ENCODE measurements at places on chromosomes 7 and 10.

- peak; percentile 87 for DNase-seq
Measured at GRCh38 chr7:117132321-117133120, 179.2 kb downstream of the ST7 start.

GRCh38 chr7:64755865-64756264 is 38.4 kb upstream of the ZNF138 start:
- no peak for DNase-seq

GRCh38 chr7:95794917-95795515 is 22.7 kb downstream of the DYNC1I1 start:
- DNase-seq = peak; percentile 18

GRCh38 chr7:130150587-130150986 is 54.6 kb downstream of the TMEM209 start:
- no peak for DNase-seq

DNA sequence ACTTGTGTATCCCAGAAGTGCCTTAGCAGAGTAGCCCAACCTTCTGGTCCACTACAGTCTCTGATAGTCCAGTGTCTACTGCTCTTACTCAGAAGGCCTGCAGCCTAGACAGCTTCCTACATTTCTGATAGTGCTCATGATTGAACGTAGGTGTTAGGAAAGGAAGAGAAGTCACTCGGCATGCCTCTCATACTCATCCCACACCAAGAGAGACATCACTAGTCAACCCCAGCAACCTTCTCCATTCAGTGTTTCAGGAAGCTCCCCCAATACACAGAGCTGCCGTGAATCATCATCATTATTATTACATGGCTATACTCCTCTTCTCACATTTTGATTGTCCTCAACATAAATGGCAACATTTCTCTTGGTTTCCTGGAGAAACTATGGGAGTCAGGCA is 166.4 kb downstream of the COBL start:
- DNase-seq = no peak

DNA sequence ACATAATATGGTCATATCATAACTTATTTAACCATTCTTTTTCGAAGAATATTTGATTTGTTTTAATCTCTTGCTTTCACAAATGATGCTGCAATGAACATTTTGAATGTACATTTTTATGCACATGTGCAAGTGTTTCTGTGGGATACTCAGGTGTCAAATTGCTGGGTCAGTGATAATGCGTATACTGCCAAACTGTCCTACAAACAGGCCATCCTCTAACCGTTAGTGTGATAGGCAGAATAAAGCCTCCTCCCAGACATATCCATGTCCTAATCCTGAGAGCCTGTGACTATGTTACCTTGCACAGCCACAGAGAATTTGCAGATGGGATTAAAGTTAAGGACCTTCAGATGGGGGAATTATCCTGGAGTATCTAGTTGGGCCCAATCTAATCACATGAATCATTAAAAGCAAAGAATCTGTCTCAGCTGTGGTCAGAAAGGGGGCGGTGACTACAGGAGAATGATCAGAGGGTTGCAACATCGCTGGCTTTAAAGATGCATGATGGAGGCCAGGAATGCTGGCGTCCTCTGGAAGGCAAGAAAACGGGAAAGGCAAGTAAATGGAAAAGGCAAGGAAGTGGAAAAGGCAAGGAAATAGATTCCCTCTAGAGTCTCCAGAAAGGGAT is 46.7 kb downstream of the FZD1 start:
- peak; percentile 19 for DNase-seq

- DNase-seq = peak; percentile 61
Measured at GRCh38 chr10:132520177-132520811, 17.3 kb upstream of the INPP5A start.

DNA sequence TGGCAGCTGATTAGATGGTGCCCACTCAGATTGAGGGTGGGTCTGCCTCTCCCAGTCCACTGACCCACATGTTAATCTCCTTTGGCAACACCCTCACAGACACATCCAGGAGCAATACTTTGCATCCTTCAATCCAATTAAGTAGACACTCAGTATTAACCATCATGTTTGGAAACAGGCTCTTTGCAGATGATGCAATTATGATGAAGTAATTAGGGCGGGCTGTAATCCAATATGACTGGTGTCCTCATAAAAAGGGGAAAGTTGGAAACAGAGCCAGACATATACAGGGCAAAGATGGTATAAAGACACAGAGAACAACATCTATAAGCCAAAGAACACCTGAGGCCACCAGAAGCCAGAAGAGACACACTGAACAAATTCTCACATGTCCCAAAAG is 658.6 kb downstream of the CCSER2 start:
- no peak for DNase-seq

- DNase-seq = no peak
Measured at GRCh38 chr10:45075826-45076380, 75.2 kb downstream of the ZNF22 start.

DNA sequence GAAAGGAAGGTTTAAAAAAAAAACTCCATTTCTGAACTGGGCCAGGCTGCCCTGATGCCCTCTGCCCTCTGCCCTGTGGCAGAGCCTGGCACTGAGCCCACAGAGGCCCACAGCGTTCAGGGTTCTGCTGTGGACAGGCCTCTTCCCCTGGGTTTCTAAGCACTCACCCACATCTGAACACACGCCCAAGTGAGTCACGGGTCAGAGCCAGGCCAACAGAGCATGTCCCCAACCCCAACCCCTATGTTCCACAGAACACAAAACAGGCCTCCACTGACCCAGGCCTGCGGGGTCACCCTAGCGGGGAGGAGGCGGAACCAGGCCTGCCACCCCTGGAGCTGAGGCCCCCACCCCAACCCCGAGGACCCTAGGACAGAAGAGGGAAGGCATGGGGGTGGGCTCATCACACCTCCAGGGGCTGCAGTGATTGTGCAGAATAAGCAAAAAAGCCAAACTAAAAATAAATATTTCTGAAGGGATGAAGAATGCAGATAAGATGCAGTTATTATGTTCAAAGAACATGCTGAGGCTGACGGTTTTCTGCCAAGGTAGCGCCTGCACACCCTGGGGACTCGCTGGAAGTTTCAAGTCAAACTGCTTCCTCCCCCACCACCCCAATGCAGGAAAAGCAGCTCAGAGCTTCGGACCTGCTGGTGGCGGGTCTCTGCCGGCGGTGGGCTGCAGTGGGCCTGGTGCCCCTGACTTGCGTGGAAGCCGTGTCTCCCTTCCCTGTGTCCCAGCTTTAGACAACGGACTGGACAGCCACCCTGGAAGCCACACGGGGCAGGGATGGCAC is 5.4 kb downstream of the WDR86 start:
- peak; percentile 44 for DNase-seq

GRCh38 chr7:44531421-44532380 is 9.4 kb downstream of the NPC1L1 start:
- no peak for DNase-seq

GRCh38 chr10:61285749-61286148 is 167.4 kb downstream of the TMEM26 start:
- DNase-seq = no peak

DNA sequence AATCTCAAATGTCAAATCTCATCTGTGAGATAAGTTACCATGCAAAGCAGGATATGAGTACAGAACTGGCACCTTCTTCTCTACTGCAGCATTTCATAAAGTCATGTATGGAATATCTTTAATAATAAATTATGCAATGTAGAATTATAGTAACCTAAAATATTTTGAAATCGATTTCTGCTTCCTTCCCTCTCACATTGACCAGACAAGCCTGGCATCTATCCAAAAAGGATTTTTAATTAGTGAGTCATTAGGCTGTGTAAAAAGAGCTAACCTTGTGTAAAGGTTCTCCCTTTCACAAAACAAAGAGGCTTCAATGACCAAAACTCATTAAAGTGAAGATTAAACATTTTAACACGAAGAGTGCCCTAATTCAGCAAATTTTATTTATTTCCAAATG is 48.8 kb upstream of the EXOC6 start:
- DNase-seq = no peak

DNA sequence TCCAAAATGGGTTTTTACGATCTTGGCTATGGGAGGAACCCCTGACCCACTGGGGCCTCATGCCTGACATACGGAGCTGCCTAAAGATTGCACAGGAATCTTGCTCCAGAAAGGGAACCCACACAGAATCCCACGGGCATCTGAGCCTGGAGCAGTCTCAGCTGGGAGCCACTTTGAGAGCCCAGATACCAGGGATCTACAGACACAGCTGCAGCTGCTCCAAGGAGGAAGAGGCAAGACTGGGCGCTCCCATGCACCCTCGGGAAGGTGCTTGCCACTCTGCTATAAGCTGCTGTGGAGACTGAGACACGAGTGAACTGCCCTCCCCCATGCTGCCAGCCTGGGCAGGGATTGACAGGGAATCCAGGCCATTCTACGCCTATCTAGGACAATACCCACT is 202.5 kb downstream of the REEP3 start:
- no peak for DNase-seq

GRCh38 chr7:129923709-129924108 is 29.1 kb downstream of the UBE2H start:
- peak; percentile 66 for DNase-seq

- no peak for DNase-seq
Measured at GRCh38 chr7:123763191-123763661, 14.4 kb upstream of the WASL start.

- no peak for DNase-seq
Measured at GRCh38 chr10:80172896-80173295, 32.4 kb downstream of the ANXA11 start.

DNA sequence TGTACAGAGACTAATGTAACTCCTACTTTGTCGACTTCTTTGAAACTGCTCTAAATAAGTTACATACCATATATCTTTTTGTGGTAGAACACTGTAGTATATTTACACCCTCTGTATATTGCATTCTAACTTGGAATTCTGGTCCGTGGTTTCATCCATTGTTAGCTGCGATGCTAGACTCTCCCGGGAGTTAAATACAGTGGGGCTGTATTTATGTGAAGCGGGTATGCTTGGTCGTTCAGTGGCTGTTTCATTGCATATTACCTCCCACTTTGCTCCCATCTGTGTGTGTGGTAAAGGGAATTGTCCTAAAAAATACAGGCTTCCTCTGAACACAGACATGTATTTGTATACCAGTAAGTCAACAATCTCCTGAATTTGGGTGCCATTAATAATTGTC is 231.1 kb downstream of the SLC25A13 start:
- DNase-seq = no peak

GRCh38 chr7:92742186-92742585 is 94.2 kb downstream of the CDK6 start:
- DNase-seq = no peak

DNA sequence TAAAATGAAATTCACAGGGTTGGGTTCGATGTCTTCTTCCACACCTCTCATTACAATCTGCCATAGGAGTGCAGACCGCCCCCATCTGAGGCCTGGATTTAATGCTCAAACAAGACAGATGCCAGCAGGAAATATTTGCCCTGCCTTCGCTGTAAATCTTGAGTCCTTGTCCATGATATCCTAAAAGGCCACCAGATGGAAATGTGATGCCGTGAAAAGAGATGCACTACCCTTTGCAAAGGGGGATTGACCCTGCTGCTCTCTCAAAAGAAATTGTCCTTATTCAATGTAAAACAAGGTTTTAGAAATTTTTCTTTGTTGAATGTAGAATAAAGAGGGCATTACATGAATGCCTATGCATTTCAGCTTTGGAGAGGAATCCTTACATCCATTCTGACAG is 37.5 kb downstream of the AGAP4 start:
- peak; percentile 32 for DNase-seq

DNA sequence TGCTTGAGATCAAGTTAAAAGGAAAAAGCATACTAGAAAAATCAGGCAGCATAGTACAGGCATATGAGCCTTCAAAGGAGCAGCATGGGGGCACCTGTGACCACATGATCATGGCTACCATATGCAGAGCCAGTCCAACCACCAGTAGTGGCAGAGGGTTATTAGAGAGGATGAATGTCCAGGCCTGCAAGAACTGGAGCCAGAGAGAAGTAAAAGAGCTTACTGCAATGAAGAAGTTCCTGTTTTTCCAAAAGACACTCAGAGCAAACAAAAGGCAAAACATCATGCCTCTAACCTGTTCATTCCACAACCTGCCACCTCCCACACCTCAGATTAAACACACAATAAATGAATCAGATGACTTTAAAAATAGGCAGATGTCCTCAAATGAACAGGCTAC is 99.6 kb upstream of the NAMPT start:
- no peak for DNase-seq

GRCh38 chr10:29728541-29729049 is 93.8 kb upstream of the SVIL start:
- DNase-seq = no peak

DNA sequence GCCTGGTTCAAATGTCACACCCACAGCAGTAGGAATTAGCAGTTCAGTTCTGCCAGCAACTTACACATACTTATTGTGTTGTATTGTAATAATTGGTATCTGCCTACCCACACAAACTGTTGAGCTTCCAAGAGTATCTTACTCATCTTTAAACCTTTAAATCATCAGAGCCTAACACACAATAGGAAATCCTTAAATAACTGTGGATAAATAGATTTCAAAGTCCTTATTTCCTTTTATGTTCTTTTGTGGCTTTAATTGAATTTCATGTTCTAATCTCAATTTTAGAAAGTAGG is 3.9 kb downstream of the CASD1 start:
- DNase-seq = no peak

DNA sequence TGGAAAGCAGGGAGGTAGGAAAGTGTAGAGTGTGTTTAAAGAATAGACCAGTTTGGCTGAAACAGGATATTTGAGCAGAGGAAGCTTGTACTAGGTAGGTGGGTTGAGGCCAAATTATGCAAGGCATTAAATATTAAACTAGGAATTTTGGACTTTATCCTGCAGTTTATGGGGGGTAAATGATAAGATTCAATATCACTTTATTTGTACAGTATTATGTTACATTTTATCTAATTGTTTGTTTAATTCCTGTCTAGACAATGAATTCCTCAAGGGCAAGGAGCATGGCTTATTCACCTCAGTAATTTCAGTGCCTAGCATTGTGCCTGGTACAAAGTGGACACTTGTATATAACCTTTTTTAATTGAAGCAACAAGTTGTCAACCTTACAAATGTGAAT is 125.9 kb downstream of the CFTR start:
- DNase-seq = no peak

DNA sequence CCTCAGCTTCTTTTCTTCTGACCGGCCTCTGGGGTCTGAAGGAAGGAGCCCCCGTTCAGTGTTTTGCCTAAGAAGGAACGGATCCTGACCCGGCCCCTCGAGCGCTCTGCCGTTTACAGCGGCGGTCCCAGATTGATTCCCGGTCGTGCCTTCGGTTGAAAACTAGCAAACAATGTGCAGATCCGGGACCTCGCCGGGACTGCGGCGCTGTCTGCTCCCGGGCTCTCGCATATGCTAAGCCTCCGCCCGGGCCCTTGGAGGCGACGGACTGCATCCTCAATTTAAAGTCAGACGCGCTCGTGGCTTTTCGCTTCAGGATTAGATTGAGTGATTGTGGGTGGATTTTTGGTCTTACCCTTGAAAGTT is 559 bp downstream of the DBF4 start:
- DNase-seq = peak; percentile 62

- peak; percentile 38 for DNase-seq
Measured at GRCh38 chr7:155803418-155804376, 8.6 kb downstream of the SHH start.

GRCh38 chr10:49323171-49323895 is 24.4 kb downstream of the C10orf71 start:
- no peak for DNase-seq

- no peak for DNase-seq
Measured at GRCh38 chr7:135175931-135176330, 5.4 kb upstream of the CYREN start.

GRCh38 chr7:55066524-55066923 is 47.7 kb downstream of the EGFR start:
- no peak for DNase-seq

Data from fibroblast of skin of back (primary cell).